ENCODE measurements at places on chromosomes 1 and 21. TPM values are rescaled to one million over a fixed set of nuclear protein-coding genes. Genes with fewer than 3 reads are reported as not detected.

The MAP1LC3C gene
- total RNA-seq = 0.25 TPM

The BPNT1 gene
- 21.0 TPM for total RNA-seq

The PM20D1 gene
- total RNA-seq = not detected

The OSCP1 gene
- 6.1 TPM for total RNA-seq

The ADCY10 gene
- total RNA-seq = 0.17 TPM

The SPRR2B gene
- not detected for total RNA-seq

The RXFP4 gene
- total RNA-seq = not detected

The PRDX1 gene
- total RNA-seq = 2,102 TPM

The EIF4G3 gene
- 24.0 TPM for total RNA-seq

The CRNN gene
- not detected for total RNA-seq

The FCGR2B gene
- total RNA-seq = not detected

The NCAM2 gene
- total RNA-seq = not detected

The HES4 gene
- total RNA-seq = 54.3 TPM

The C2CD4D gene
- total RNA-seq = not detected

The MTX1 gene
- 71.8 TPM for total RNA-seq

The KRTAP10-11 gene
- total RNA-seq = not detected

The VAMP3 gene
- total RNA-seq = 63.1 TPM

The TCHH gene
- total RNA-seq = 0.26 TPM

The UCK2 gene
- total RNA-seq = 111 TPM

The ARHGAP29 gene
- total RNA-seq = 20.2 TPM

The LCE3E gene
- total RNA-seq = not detected

The LRRIQ3 gene
- total RNA-seq = 0.82 TPM

The DHRS3 gene
- total RNA-seq = 56.3 TPM

The TACSTD2 gene
- total RNA-seq = not detected

The TNFRSF1B gene
- 0.28 TPM for total RNA-seq

The SLX9 gene
- total RNA-seq = 48.3 TPM

The PLPP3 gene
- total RNA-seq = 33.6 TPM

The AMPD1 gene
- not detected for total RNA-seq

The OR2T33 gene
- not detected for total RNA-seq

The EVA1C gene
- total RNA-seq = 36.8 TPM

The S100A7A gene
- not detected for total RNA-seq

Measured in A549 treated with DMSO at 1 μM for 4 hours (cell line).